ENCODE measurements at places on chromosomes 5 and 9. TPM values are rescaled to one million over a fixed set of nuclear protein-coding genes. Genes with fewer than 3 reads are reported as not detected.

GRCh38 chr9:567747-568305 lies 273.7 kb upstream of the DMRT1 start:
- DNase-seq = no peak

The GLRA1 gene
- total RNA-seq = not detected

- peak; percentile 82 for DNase-seq
Measured at GRCh38 chr5:132190161-132190817, 37.4 kb downstream of the P4HA2 start.

The TAF11L10 gene
- total RNA-seq = 16.4 TPM

- no peak for DNase-seq
Measured at GRCh38 chr9:80569236-80569635, 997.5 kb downstream of the TLE4 start.

DNA sequence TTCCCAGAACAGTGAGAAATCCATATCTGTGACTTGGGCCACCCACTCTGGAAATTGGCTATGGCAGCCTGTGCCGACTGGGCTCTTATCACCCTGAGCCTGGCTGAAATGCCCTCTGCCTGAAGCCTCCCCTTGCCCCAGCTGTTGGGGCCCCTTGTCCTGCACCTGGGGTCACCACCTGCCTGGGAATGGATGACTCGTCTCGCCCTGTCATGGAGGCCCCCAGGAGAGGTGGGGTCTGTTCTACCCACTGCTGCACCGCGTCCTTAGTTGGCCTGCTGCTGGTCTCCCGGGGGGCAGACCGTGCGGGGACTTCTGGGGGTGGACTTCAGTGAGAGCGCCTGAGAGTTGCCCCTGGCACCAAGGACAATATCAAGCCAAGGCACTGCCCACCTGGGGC lies 46.6 kb upstream of the COL5A1 start:
- no peak for DNase-seq

DNA sequence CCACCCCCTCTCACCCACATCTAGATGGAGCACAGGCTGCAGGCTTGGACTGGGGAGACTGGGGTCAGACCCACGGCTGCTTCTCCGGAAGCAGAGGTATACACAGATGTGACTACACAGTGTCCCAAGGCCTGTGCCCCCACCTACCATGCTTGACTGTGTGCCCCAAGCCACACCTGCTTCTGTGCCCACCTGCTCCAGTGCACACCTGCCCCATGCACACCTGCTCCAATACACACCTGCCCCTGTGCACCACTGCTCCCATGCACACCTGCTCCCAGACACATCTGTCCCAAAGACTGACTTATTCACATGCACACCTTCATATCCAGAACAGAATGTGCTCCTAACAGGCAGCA lies 5.5 kb upstream of the COL5A1 start:
- no peak for DNase-seq

GRCh38 chr5:56710826-56711590 lies 104.3 kb upstream of the MAP3K1 start:
- DNase-seq = no peak

The C7 gene
- 32.3 TPM for total RNA-seq

The ALDH1A1 gene
- total RNA-seq = 154 TPM

DNA sequence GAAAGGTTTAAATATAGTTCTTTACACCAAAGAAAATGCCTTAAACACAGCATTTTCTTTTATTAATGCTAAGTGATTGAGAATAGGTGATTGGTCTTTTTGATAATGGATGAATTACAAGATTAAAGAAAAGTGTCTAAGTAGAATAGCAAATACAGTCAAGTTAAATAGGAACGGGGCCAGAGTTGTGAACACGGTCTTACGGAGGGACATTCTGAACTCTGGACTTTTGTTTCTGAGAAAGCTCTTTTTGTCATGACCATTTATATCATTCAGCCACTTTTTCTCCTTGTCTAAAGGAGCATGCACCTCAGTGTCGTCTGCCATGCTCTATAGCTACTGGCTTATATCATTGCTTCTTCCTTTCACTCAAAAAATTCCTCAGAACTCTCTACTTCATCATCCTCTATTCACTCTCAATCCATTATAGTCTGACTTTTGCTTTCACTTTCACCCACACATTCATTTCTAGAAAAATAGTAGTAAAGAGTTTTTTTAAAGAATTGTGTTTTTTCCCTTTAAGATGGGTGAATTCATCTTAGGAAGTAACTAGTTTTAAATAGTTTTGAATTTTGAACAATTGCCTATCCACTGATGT lies 263.0 kb upstream of the FBXL7 start:
- no peak for DNase-seq

- no peak for DNase-seq
Measured at GRCh38 chr5:54764102-54765090, 221.0 kb downstream of the ESM1 start.

- DNase-seq = no peak
Measured at GRCh38 chr5:97096191-97096590, 46.2 kb downstream of the LIX1 start.

The TMEM252 gene
- total RNA-seq = 0.96 TPM

The FOXD4L4 gene
- total RNA-seq = 1.9 TPM

DNA sequence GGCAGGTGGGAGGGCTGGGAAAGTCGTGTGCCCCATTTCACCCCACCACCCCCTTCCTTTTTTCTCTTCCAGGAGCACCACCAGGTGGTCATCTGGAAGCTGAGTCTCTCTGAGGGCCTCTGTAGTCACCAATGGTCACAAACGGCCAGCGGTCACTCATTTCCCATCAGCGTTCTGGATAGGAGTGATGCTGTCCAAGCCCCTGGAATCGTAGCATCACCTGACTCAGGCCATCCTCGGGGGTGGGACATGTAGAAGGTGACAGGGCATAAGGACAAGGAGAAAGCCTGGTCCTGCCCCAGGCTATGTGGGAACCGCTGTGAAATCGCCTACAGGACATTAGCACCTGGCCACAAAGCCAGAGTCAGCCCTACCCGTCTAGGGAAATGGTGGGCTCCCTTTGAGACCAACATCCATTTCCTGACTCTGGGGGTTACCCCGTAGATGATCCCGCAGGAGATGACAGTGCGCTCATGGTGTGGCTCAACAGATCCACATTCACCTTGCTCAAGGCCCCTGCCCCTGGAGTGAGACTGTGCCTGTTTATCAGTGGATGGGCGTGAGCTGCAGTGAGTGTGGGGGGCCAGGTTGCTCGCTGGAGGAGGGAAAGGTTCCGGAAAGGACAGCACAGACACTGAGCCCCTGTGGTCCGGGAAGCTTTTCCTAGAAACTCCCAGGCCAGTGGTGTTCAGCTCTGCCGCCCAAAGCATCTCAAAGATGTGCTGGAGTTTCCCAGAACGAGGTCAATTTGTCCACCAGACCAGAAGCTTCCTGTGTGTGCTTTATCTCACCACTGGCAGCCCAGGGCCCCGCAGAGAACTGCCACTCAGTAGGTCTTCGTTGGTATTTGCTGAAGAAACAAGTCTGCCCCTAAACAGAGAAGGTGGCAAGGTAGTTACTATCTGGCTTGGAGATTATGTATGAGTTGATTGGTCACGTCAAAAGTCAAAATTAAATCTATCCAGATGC lies 61.1 kb upstream of the UNC5A start:
- no peak for DNase-seq

The PPP1R2B gene
- total RNA-seq = 2.9 TPM

GRCh38 chr9:134372581-134373267 lies 46.5 kb downstream of the RXRA start:
- no peak for DNase-seq

The PTPRD gene
- total RNA-seq = 29.1 TPM

The SLC6A18 gene
- total RNA-seq = not detected

- DNase-seq = no peak
Measured at GRCh38 chr5:140588311-140589070, 23.9 kb downstream of the SLC35A4 start.

- no peak for DNase-seq
Measured at GRCh38 chr5:78997090-78997489, 12.0 kb upstream of the ARSB start.

DNA sequence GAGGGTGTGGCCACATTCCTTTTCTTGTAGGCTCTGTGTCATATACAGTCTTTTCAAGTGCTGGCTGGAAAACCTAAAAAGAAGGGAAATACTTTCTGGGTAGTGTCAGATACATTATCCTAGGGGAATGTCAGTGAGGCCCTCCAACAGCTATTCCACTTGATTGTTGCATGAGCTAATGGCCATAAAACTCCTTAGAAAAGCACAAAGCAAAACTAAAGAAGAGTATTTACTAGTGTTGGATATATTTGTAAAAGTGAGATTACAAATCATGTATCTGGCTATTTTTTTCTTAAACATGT lies 829 bp downstream of the ANXA1 start:
- DNase-seq = peak; percentile 93

DNA sequence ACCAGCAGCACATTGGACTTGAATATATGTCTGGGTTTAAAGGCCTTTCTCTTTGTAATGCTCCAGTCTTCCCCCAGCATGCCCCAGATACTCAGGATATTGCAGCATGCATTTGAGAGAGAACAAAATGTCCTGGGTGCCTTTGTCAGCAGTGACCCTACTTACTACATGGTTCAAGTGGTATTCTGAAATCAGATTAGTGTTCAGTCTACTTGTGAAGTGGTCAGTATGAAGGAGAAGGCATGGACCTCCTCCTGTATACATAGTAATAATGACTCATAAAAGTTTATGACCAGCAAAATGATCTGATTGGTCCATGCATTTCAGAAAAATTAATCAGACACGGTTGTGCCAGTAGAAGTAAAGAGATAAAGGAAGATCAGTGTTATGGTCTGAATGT lies 25.4 kb downstream of the GPR21 start:
- DNase-seq = no peak

DNA sequence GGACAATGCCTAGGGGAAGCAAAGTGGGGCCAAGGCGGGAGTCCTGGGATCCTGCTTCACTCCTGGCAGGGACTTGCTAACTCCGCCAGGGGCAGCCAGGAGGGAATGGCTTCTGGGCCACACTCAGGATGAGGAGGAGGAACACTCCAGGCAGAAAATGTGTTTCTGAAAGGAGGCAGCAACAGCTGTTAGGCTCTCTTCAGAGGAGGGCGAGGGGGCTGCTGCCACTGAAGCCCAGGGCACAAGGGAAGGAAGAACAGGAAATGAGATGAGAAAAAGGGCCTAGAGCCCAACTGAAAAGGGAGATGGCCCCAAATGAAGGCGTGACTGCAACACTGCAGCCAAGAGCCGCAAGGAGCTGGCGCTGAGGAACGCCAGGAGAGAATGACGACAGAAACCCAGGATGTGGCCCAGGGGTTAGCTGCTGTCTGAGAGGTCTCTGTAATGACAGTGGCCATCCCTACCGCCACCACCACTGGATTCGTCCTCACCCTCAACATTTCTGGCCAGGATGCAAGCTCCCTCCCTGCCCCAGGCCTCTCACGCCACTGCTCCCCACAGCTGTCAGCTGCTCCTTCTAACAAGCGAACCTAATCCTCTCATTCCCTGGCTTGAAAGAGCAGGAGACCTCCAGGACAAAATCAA lies 15.8 kb downstream of the PSMB7 start:
- no peak for DNase-seq

The HSPB3 gene
- 14.2 TPM for total RNA-seq

- DNase-seq = no peak
Measured at GRCh38 chr5:140292212-140293036, 10.5 kb downstream of the PFDN1 start.

- peak; percentile 44 for DNase-seq
Measured at GRCh38 chr5:140565780-140566095, 1.1 kb downstream of the SLC35A4 start.

- DNase-seq = no peak
Measured at GRCh38 chr5:23440703-23441102, 66.7 kb upstream of the PRDM9 start.

All from umbilical cord (tissue), 2 donors.